NCI-H2081 treated with DMSO at 0.1 percent for 48 hours (cell line): ENCODE measurements at places on chromosomes 6 and 20.

GRCh38 chr6:42777126-42777822 is 4.6 kb upstream of the BICRAL start:
- DNase-seq = no peak

GRCh38 chr6:170583756-170584180 is 669 bp downstream of the PDCD2 start:
- no peak for DNase-seq

GRCh38 chr20:44706301-44707017 is 8.7 kb upstream of the CCN5 start:
- no peak for DNase-seq

- DNase-seq = no peak
Measured at GRCh38 chr6:112802144-112802543, 455.0 kb downstream of the RFPL4B start.

GRCh38 chr6:71404145-71404966 is 115.7 kb downstream of the OGFRL1 start:
- no peak for DNase-seq

GRCh38 chr6:29519291-29520010 is 31.7 kb upstream of the MAS1L start:
- no peak for DNase-seq

- no peak for DNase-seq
Measured at GRCh38 chr6:163507965-163508364, 93.4 kb downstream of the QKI start.

GRCh38 chr6:16635810-16636602 is 125.3 kb downstream of the ATXN1 start:
- DNase-seq = no peak

- DNase-seq = no peak
Measured at GRCh38 chr20:1637755-1638154, 17.9 kb upstream of the SIRPB1 start.

DNA sequence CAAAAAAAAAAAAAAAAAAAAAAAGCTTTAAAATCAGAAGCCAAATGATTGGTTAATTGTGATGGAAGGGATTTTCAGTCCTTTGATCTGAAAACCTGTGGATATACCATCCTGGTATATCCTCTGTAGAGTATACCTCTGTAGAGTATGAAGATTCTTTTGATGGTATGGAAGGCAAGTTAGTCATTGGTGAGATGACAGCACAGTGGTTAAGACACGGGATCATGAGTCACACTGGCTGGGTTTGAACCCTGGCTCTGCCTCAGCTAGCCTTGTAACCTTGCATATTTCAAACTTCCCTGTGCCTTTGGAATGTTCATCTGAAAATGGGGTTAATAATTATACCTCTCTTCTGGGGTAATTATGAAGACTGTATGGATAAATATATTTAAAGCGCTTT is 179.3 kb downstream of the CARMIL1 start:
- DNase-seq = no peak

GRCh38 chr20:16944745-16945144 is 196.6 kb downstream of the OTOR start:
- DNase-seq = no peak

- no peak for DNase-seq
Measured at GRCh38 chr6:40845553-40845952, 193.5 kb downstream of the UNC5CL start.

DNA sequence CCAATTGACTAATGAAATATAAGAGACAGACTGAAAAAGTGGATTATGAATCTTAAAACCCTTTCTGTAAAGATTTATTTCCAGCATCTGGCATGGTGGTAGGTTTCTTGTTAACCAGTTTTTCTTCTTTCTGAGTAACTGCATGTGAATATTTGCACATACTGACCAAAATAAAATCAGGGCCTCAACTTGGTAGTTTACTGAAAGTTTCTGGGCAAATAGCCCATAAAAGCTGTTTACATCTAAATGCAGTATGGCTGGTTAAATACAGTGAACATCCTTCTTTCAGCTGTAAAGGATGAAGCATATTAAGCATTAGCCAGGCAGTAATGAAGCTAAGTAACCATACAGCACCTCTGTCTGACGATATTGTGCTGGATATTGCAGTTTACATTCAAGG is 83.6 kb upstream of the EYS start:
- DNase-seq = no peak

- no peak for DNase-seq
Measured at GRCh38 chr6:5680095-5680494, 326.6 kb downstream of the NRN1 start.

DNA sequence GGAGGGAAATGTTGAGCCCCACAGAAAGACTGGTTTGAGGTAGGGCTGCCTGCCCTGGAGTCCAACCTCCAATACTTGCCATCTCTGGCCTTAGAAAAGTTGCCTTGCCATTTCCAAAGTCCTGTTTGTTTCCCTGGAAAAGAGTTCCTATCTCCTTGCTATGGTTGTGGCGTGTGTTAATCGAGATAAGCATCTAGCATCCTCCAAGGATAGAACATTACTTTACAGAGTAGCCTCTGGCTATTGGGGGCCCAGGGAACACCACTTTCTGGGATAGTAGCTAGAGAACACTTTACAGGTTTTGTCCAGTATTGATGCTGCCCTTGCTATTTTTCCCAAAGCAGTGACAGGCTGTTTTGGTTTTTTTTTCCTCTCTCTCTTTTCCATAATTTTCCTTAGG is 57.4 kb upstream of the SASH1 start:
- DNase-seq = no peak

DNA sequence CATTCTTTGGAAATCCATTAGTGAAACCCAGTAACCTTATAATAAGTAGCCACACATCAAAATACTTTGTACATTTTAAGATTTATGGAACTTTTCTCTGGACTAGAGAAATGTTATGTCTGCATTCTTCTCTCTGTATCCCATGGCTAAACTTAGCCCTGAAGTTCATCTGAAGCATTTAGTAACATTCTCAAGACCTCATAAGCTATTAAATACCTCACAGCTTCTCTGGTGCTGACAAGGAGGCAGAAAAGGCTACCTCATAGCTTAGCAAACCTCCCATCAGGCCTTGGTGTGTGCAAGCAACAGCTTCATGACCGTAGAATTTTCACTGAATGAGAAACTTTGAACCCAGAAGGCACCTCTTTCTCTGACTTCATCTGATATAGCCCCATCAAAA is 38.9 kb upstream of the HDGFL1 start:
- no peak for DNase-seq

- no peak for DNase-seq
Measured at GRCh38 chr20:35954907-35955251, 577 bp upstream of the SCAND1 start.

DNA sequence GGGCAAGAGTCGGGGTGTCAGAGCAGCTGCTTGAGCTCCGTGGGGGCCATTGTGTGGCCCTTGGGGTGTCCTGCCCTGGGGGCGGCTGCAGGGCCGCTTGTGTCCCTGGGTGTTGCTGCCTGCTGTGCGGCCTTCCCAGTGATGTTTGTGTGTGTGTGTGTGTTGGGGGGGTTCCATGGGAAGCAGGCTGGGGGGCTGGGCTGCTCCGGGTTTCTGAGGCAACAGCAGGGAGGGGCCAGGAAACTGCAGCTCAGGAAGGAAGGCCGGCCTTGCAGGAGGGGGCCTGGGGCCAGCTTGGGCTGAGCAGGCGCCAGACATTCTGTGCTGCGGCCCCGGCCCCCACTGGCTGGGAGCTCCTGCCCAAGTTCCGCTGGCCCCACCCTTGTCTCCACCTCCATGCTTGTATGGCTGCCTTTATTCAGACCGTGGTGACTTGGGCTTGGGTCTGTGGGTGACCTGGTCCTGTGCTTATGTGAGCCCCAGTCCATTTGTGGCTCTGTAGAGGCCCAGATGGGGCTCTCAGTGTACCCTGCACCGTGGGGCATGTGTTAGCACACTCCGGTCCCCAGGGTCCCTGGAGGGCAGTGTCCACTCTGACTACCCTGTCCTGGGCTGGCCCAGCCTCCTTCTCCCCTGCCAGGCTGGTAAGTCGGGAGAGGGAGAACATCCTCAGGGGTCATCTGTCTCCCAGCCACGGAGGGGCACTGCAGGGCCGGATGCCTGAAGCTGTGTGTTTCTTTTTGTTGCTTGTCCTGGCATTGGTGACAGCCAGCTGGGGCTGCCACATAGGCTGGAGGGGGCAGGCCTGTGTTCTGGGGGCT is 4.6 kb upstream of the SOX18 start:
- DNase-seq = no peak

GRCh38 chr6:39169448-39170344 is 54.7 kb upstream of the SAYSD1 start:
- DNase-seq = no peak

DNA sequence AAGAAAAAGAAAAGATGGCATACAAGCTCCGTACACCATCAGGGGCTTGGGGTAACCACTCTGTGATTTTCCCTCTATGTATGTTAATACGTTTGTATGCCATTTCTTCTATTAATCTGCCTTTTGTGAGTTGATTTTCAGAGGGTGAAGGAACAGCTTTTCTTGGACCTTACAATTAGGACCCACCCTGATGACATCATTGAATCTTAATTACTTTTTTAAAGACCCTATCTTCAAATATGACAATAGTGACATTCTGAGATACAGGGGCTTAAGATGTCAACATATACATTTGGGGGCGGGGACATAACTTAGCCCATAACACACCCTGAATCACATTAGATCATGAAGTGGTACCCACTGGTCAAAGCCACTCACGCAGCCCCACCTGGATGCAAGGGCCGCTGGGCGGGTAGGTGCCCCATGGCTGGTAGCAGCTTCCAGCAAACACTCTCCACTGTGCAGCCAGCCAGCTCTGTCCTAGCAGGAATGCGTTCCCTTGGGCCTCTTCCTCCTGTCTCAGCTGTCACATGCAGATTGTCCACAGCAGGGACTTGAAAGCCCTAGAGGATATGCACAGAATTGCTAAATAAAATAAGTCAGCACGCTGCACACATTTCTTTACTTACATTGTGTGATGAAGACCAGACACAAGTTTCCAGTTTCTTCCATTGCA is 74.5 kb downstream of the FOXF2 start:
- no peak for DNase-seq
